ENCODE measurements at places on chromosomes 12 and 14. TPM values are rescaled to one million over a fixed set of nuclear protein-coding genes. Genes with fewer than 3 reads are reported as not detected.

The PAPLN gene
- 52.2 TPM for total RNA-seq

The SLC5A8 gene
- total RNA-seq: not detected

The TAS2R9 gene
- total RNA-seq: not detected

The TAS2R19 gene
- total RNA-seq: 5.7 TPM

The PIWIL1 gene
- not detected for total RNA-seq

The ACVR1B gene
- total RNA-seq: 15.9 TPM

The DLST gene
- total RNA-seq: 152 TPM

The PPP1R36 gene
- 5.7 TPM for total RNA-seq

The EPYC gene
- not detected for total RNA-seq

The TMEM119 gene
- total RNA-seq: 20.5 TPM

The SYNDIG1L gene
- total RNA-seq: 0.88 TPM

The SLC6A12 gene
- total RNA-seq: 4.4 TPM

The DNAAF2 gene
- total RNA-seq: 5.7 TPM

The RNASE1 gene
- total RNA-seq: 1,082 TPM

The ANKRD33 gene
- total RNA-seq: not detected

The KMT2D gene
- total RNA-seq: 27.6 TPM

The LTB4R2 gene
- 5.5 TPM for total RNA-seq

The COX8C gene
- total RNA-seq: not detected

The SIX6 gene
- not detected for total RNA-seq

The HOXC5 gene
- not detected for total RNA-seq

The CLEC4A gene
- total RNA-seq: 10.4 TPM

The MYH7 gene
- not detected for total RNA-seq

The TBX3 gene
- total RNA-seq: 34.1 TPM

The CAPZA3 gene
- not detected for total RNA-seq

The INSM2 gene
- not detected for total RNA-seq
